ENCODE measurements at places on chromosomes 6 and 20. TPM values are rescaled to one million over a fixed set of nuclear protein-coding genes. Genes with fewer than 3 reads are reported as not detected.

The TFAP2D gene
- total RNA-seq: not detected

The GJA10 gene
- not detected for total RNA-seq

- no peak for DNase-seq
Observed at GRCh38 chr20:63534427-63534830, 2.7 kb downstream of the PTK6 start.

GRCh38 chr20:46801003-46801702 is 91.7 kb downstream of the SLC2A10 start:
- DNase-seq: no peak

DNA sequence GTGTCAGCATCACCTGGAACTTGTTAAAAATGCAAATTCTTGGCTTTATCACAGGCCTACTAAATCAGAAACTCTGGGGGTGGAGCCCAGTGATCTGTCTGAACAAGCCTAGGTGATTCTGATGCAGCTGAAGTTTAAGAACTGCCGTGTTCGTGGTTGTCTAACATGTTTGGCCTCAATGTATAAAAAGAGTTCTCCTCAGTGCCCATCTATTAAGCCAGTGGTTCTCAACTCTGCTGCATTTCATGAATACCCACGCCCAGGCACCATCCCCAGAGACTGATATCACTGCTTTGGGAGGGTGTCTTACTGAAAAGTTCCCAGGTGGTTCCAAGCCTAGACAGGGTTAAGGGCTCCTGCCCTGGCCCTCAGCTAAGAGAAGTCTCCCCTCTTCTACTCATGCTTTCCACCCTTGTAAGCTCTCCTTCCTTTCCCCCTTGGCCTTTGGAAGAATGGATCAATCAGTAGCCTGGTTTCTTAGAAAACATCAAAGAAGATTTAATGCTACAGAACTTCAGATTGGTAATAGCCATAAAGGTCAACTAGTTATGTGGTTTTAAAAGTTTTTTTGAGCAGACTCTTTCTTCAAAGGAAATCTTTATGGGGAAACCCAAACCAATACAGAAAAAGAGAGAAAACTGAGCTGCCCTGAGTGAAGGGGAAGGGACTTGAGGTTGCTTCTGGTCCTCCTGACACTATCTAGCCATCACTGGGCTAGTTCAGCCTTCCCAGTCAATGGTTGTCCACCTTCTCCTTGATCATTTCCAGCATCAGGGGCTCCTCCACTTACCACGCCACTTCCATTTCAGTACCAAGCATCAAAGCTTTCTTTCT is 38.9 kb upstream of the TNFAIP3 start:
- DNase-seq: no peak

GRCh38 chr6:99334526-99335127 is 14.8 kb downstream of the FAXC start:
- no peak for DNase-seq

All from spleen (tissue), 13 donors.